Activated CD4-positive, alpha-beta T cell treated with anti-CD3 and anti-CD28 coated beads, Interleukin-2, amount 50 U/mL, for 24 hours (primary cell): ENCODE measurements at places on chromosomes 5 and 9.

DNA sequence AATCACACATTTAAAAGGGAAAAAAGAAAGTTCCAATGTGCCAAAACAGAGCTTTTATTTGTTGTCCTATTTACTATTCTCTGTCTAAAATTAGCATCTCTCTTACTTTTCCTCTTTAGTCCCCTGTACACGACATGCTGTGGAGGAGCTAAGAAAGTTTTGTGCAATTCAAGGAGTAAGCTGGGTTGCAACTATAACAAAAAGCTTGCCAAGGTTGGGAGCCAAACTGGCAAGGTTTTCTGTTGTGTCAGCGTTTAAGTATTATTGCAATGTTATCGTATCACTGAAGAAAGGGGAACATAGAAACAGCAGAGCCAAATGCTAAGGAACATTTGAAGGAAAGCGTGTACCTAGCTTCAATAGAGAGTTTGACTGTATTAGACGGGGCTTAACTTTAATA, 680.8 kb downstream of the CETN3 start:
- no peak for DNase-seq

GRCh38 chr9:134570151-134570621, 71.4 kb upstream of the COL5A1 start:
- DNase-seq = no peak

DNA sequence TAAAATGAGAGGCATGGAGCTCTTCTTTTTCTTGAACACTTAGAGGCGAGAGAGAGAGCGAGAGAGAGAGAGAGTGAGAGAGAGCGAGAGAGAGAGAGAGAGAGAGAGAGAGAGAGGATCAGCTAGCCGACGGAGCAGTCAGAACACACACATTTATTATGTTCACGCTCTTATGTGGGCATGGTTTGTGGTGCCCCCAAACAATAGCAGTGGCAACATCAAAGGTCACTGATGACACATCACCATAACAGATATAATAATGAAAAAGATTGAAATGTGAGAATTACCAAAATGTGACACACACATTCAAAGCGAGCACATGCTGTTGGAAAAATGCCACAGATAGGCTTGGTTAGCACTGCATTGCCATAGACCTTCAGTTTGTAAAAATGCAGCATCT, 116.1 kb downstream of the KDM4C start:
- DNase-seq = no peak

DNA sequence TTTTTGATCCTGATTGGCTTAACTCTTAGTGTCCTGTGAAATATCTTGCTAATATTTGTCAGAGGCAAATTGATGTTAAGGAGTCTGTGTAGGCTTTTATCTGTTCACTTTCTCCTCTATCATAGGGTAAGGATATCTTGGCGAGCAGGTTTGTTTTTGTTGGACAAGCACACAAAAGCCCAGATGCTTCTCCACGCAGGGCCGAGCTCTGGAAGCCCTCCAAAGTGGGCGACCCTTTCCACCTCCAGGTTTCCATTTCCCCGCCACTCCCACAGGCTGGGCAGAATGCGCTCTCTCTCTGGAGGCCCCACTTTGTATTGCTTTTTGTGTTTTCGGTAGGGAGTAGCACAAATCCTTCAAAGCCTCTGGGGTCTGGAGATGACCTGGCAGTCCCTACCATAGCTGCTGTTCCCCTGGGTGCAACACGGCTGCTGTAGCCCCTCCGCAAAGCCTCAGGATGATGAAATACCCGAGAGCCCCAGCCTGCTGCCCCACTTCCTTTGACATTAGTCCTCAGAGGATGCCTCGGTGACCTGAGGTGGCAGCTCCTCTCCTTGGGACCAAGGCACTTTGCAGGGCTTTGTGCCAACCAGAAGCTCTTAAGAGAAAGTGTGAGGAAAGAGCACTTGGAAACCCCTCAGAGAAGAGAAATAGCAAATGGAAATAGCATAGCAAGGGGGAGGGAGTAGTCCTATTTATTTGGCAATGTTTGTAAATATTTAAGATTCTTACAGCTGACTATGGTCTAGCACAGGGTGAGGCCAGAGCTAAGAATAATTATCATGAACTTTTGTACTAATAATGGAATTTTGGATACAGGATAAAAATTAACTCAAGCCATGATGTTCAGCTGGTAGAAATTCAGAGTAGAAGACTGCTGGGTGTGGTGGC, 122.8 kb downstream of the ARHGEF28 start:
- DNase-seq = no peak

GRCh38 chr9:83197591-83197990, 134.6 kb upstream of the RASEF start:
- DNase-seq = no peak
